ENCODE measurements at places on chromosomes 2 and 18. TPM values are rescaled to one million over a fixed set of nuclear protein-coding genes. Genes with fewer than 3 reads are reported as not detected.

DNA sequence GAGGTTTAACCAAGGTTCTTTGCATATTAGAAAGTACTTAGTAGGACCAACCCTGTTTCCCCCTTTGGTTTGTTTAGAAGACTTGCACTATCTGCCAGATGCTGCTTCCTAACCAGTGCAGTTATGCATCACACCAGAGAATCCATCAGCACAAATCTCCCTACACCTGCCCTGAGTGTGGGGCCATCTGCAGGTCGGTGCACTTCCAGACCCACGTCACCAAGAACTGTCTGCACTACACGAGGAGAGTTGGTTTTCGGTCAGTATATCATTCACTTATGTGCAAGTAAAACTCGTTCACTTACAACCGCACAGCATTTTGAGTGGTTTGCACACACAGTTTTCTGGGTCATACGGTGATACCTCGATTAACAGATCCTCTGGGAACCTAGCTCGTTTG is 69.7 kb downstream of the ZNF532 start:
- no peak overlapping the region for H3K4me3 ChIP-seq
- H3K36me3 ChIP-seq: peaks cover 22% of the 10 kb centered on the region
- peaks cover 42% of the 10 kb centered on the region for H3K4me1 ChIP-seq
- no peak overlapping the region for H3K27ac ChIP-seq

GRCh38 chr2:209340522-209340921 is 83.3 kb upstream of the MAP2 start:
- no peaks in the 10 kb centered on the region for H3K36me3 ChIP-seq
- H3K4me3 ChIP-seq: no peak overlapping the region
- no peak for DNase-seq
- H3K27ac ChIP-seq: no peak overlapping the region
- H3K27me3 ChIP-seq: no peaks in the 10 kb centered on the region

NIFK gene
- total RNA-seq: 19.8 TPM

GRCh38 chr2:219537657-219538488 is 5.7 kb downstream of the CHPF start:
- H3K36me3 ChIP-seq: peaks cover 13% of the 10 kb centered on the region
- no peaks in the 10 kb centered on the region for H3K27me3 ChIP-seq
- peaks cover 36% of the 10 kb centered on the region for H3K4me1 ChIP-seq
- DNase-seq: no peak
- H3K27ac ChIP-seq: no peak overlapping the region

THUMPD2 gene
- total RNA-seq: 10.9 TPM

DNA sequence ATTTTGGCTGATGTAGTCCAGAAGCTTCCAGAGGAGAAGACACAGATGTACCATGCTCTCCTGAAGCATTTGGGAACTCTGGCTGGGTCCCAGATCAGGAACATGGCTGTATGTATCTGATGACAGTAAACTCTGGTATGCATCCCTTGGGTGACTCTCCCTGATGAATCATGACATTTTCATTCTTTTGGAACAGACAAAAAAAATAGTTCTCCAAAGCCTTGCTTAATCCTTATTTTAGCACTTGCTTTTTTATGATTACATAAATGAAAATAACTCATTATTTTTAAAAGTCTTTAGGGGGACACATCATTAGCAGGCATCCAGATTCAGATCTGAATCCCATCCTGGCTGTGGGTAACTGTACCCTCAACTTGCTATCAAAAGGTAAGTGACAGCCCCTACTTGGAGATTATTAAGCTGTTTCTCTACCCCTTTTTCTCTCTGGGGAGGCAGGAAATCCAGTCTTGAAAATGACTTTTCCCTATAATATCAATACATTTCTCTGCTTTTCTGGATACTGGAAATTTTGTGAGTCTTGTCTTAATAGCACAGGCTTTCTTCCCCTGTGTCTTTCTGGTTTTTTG is 23.3 kb downstream of the AOX1 start:
- DNase-seq: peak; percentile 92
- no peaks in the 10 kb centered on the region for H3K27me3 ChIP-seq
- H3K36me3 ChIP-seq: peaks cover 5% of the 10 kb centered on the region
- H3K27ac ChIP-seq: peak overlapping the region; percentile 43
- no peaks in the 10 kb centered on the region for H3K4me1 ChIP-seq

GRCh38 chr2:165874445-165875039 is 79.0 kb downstream of the TTC21B start:
- no peaks in the 10 kb centered on the region for H3K4me1 ChIP-seq
- no peak for DNase-seq
- peaks cover 64% of the 10 kb centered on the region for H3K36me3 ChIP-seq
- H3K4me3 ChIP-seq: no peak overlapping the region
